ENCODE measurements at places on chromosomes 3 and 15. TPM values are rescaled to one million over a fixed set of nuclear protein-coding genes. Genes with fewer than 3 reads are reported as not detected.
A peak's percentile ranks its signal among the peaks of the same experiment; 100 is the strongest.

Gene TAGLN3
- polyA plus RNA-seq = 0.19 TPM

Gene RASL12
- not detected for polyA plus RNA-seq

Gene TM4SF18
- polyA plus RNA-seq = not detected

Gene C3orf22
- not detected for polyA plus RNA-seq

Gene SCAMP5
- polyA plus RNA-seq = 2.0 TPM

- H3K27ac ChIP-seq = no peak overlapping the region
- H3K4me1 ChIP-seq = no peaks in the 10 kb centered on the region
- H3K4me3 ChIP-seq = no peak overlapping the region
- DNase-seq = no peak
Measured at GRCh38 chr3:108453565-108453964, 56.8 kb downstream of the MYH15 start.

DNA sequence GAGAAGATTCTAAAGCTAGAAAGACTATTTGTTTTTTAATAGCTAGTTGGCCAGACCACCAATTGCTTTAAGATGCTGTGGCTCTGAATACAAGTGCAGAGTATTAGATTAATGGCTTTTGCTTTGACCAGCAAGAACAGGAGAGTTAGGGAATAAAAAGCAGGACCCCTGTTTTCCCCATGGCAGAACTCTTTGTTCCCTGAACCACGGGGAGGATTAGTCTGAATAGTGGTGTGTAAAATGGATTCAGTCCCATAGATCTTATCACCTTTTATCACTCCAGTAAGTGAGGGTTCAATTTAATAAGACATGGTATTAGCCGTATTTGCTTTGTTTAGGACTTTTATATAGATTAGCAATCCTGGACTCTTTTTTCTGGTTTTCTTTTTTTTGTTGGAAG lies 562.6 kb upstream of the DPPA4 start:
- H3K36me3 ChIP-seq = no peaks in the 10 kb centered on the region
- no peak overlapping the region for H3K27ac ChIP-seq
- H3K4me1 ChIP-seq = no peaks in the 10 kb centered on the region

GRCh38 chr3:10495003-10495402 lies 10.4 kb downstream of the ATP2B2 start:
- H3K36me3 ChIP-seq = no peaks in the 10 kb centered on the region
- H3K27ac ChIP-seq = no peak overlapping the region
- DNase-seq = no peak
- H3K4me3 ChIP-seq = no peak overlapping the region
- no peaks in the 10 kb centered on the region for H3K27me3 ChIP-seq
- no peaks in the 10 kb centered on the region for H3K4me1 ChIP-seq

GRCh38 chr15:87877114-87877810 lies 379.3 kb downstream of the NTRK3 start:
- no peaks in the 10 kb centered on the region for H3K36me3 ChIP-seq
- H3K27ac ChIP-seq = no peak overlapping the region
- no peak for DNase-seq
- H3K27me3 ChIP-seq = no peaks in the 10 kb centered on the region
- no peaks in the 10 kb centered on the region for H3K4me1 ChIP-seq

DNA sequence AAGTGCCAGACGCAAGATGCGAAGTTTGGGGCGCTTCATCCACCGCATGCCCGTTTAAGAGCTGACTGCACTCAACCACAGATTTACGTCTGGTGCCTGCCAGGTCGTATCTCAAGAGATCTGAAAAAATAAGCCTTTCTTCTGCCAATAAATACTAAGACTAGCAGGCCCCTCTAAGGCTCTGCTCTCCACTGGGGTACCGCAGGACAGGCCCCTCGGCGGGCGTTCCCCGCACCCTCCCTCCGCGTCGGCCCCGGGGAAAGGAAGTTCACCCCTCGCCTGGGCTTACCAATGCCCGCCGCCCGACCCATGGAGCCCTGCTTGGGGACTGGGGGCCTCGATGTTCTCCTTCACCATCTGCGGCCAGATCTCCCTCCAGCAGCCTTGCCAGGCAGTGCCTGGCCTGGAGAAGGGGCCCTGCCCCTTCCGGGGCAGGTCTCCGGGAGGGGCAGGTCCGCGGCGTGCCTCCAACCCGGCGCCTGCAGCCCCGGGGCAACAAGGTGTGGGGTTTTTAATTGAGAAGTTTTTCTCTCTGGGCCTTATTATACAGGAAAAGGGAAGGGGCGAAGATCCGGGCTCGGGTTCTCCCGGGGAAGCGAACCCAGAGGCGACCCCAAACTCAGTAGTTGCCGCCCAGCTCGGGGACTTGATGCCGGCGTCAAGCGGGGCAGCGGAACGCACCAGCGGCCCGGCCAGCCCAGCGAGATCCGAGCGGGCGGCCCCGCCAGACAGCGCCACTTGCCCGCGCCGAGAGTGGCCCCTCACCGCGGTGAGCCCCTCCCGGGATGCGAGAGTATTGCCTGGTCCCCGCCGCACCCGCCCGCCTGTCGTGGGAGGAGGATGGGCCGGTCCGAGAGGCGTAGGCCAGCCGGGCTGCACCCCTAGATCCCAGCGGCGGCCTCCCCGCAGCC lies 735 bp downstream of the GOLGA8B start:
- peak overlapping the region; percentile 79 for H3K27ac ChIP-seq
- H3K27me3 ChIP-seq = no peaks in the 10 kb centered on the region
- peaks cover 3% of the 10 kb centered on the region for H3K4me1 ChIP-seq

DNA sequence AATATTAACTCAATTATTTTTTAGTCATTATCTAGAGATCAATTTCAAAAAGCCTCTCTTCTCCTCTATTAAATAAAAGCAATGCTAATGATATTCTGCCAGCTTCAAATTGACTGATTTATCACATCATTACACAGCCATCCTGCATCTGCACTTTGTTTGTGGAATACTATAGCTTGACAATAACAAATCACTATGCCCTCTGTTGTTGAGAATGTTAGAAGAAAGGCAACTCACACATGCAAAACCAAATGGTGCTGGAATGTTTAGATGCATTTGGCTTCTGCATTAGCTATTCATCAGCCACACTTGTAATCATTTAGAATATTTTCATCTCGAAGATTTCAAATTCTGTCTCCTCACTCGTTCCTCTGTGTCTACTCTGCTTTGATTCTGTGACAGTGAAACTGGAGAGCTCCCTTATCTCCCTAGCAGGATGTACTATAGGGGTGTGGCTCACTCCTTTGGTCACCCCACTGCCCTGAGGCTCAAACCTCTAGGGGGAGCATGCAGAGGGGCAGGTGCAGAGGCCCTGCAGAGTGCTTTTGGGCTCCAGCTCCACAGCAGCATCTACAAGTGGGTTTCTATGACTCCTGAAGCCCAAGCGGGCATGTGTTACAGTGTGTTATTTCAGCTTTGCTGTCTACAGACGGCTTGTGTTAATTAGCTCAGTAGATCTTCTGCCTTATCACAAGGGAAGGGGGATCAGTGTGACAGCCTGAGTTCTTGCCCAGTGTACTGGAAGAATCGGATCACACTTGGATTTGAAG lies 454.1 kb upstream of the BCHE start:
- H3K27ac ChIP-seq = no peak overlapping the region
- DNase-seq = no peak

DNA sequence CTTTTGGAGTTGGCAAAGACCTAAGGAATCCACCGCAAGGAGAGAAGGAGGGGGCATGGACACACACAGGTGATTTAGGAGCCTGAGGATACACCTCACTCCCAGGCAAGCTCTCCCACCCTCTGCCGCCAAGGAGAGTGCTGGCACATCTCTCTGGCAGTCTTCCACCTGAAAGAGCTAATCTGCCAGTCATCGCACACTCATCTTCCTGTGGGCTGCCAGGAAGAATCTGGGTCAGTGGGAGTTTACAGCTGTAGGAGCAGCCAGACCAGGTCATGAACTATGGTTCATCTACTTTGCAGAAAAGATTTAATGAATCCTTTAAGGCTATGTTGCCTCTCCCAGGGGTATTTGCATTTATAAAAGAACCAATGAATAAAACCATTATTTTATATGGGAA lies 170.6 kb upstream of the TSC22D2 start:
- H3K27me3 ChIP-seq = peaks cover 1% of the 10 kb centered on the region
- DNase-seq = no peak
- no peaks in the 10 kb centered on the region for H3K4me1 ChIP-seq
- no peak overlapping the region for H3K27ac ChIP-seq
- no peak overlapping the region for H3K4me3 ChIP-seq

GRCh38 chr3:36707623-36708409 lies 56.5 kb downstream of the DCLK3 start:
- H3K27ac ChIP-seq = no peak overlapping the region
- no peak for DNase-seq
- no peaks in the 10 kb centered on the region for H3K4me1 ChIP-seq
- no peak overlapping the region for H3K4me3 ChIP-seq
- H3K27me3 ChIP-seq = 0 out of 2 replicates have a peak, but pooled peaks cover 2% of the 10 kb centered on the region

DNA sequence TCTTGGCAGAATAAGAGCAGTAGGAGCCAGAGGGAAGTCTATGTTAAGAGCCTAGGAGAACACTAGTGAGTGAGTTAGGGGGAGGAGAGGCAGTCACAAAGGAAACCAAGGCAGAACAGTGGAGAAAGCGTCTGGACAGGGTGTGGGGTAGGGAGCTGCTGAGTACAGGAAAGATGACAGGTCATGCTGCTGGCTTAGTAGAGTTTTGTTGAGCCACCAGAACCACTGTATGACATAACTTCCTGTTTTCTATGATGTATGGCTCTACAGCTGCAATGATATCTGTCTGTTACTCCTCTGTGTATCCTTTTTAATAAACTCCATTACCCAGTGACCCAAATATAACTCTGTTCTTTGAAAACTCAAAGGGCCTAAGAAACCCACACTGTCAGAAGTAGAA lies 10.6 kb upstream of the STT3B start:
- no peaks in the 10 kb centered on the region for H3K4me1 ChIP-seq
- no peaks in the 10 kb centered on the region for H3K27me3 ChIP-seq
- no peak overlapping the region for H3K27ac ChIP-seq
- H3K4me3 ChIP-seq = no peak overlapping the region
- H3K36me3 ChIP-seq = no peaks in the 10 kb centered on the region

GRCh38 chr3:64514889-64515288 lies 172.9 kb downstream of the ADAMTS9 start:
- H3K27ac ChIP-seq = no peak overlapping the region
- no peak for DNase-seq
- H3K27me3 ChIP-seq = no peaks in the 10 kb centered on the region

- no peaks in the 10 kb centered on the region for H3K27me3 ChIP-seq
- no peak overlapping the region for H3K4me3 ChIP-seq
- H3K36me3 ChIP-seq = no peaks in the 10 kb centered on the region
- H3K27ac ChIP-seq = no peak overlapping the region
- H3K4me1 ChIP-seq = no peaks in the 10 kb centered on the region
- no peak for DNase-seq
Measured at GRCh38 chr15:47506329-47507100, 210.8 kb upstream of the SEMA6D start.

DNA sequence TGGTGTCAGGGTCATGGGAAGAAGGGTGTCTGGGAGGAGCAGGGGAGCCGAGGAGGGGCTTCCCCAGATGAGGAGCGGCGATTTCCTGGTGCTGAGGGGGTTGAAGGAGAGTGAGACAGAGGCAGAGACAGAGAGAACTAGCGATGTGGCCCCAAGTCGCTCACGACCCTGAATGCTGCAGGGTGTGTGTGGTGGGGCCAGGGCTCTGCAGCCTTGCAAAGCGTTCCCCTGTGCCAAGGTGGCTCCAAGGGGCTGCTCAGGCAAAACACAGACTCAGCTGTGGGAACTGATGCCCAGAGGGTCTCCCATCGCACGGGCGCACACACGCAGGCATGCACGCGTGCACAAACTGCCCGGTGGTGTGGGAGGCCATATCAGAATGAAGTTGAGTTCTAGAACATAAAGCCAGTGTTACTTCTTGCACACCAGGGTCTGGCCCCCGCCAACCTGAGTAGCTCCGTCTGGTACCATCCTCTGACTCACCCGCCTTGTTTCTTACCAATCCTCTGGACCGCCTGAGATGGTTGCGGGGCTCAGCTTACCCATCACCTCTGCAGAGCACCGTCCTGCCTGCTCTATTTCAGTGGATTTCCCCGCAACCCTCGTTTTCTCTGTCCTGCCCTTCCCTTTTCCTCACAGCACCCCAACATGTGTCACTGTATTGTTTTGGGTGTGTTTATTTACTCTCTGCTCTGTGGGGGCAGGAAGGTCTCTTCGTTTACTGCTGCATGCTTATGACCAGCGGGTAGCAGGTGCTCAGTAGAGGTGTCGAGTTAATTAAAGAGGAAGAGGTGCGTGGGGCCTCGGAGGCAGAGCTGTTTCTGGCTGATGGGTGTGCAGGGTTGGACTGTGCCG lies 4.5 kb downstream of the MELTF start:
- H3K27me3 ChIP-seq = no peaks in the 10 kb centered on the region
- no peak overlapping the region for H3K27ac ChIP-seq
- no peak for DNase-seq
- no peak overlapping the region for H3K4me3 ChIP-seq
- H3K36me3 ChIP-seq = no peaks in the 10 kb centered on the region

- no peaks in the 10 kb centered on the region for H3K4me1 ChIP-seq
- H3K27me3 ChIP-seq = no peaks in the 10 kb centered on the region
- DNase-seq = no peak
- peaks cover 36% of the 10 kb centered on the region for H3K36me3 ChIP-seq
- no peak overlapping the region for H3K27ac ChIP-seq
Measured at GRCh38 chr15:72197041-72197459, 537 bp downstream of the GRAMD2A start.

- no peaks in the 10 kb centered on the region for H3K36me3 ChIP-seq
- H3K27me3 ChIP-seq = no peaks in the 10 kb centered on the region
- no peak for DNase-seq
- no peak overlapping the region for H3K4me3 ChIP-seq
Measured at GRCh38 chr3:114120211-114120610, 58.6 kb downstream of the DRD3 start.

DNA sequence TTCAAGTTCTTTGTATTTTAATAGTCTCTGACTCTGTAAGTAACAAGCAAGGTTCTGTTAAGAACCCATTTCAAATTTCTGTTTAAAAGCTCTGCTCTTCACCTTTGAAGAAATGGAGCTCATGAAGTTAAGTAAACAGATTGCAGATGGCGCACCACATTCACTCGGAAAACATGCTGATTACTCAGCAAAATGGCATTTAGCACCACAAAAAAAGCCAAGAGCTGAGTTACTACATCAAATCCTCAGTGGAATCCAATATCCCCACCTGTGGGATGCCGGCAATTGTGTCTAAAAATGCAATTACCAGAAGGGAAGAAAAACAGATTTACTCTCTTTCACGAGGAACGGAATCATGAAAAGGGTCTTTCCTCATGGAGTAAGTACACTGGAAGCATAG lies 758.0 kb downstream of the NTRK3 start:
- H3K4me1 ChIP-seq = no peaks in the 10 kb centered on the region
- no peaks in the 10 kb centered on the region for H3K36me3 ChIP-seq
- no peak overlapping the region for H3K4me3 ChIP-seq

- no peak overlapping the region for H3K27ac ChIP-seq
- no peaks in the 10 kb centered on the region for H3K36me3 ChIP-seq
- H3K27me3 ChIP-seq = no peaks in the 10 kb centered on the region
- no peak for DNase-seq
- H3K4me1 ChIP-seq = no peaks in the 10 kb centered on the region
Measured at GRCh38 chr3:187721055-187721454, 18.7 kb upstream of the RTP2 start.

DNA sequence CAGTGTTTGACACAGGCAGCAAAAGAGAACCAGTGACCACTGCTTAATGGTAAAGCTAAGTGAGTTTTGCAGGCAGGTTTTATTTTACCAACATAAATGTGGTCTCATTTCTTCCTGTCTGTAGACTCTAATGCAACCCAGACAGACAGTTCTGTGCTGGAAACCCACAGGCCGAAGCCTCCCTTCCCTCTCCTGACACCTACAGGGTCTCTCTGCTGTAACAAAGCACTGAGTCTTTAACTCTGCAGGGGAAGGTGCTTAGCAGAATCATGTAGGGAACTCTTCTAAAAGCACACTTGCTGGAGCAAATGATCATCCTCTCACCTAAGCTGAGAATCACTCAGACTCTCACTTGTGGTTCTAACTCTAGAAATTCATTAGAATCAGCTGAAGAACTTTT lies 200.3 kb downstream of the KBTBD8 start:
- no peak overlapping the region for H3K27ac ChIP-seq
- H3K4me1 ChIP-seq = no peaks in the 10 kb centered on the region
- H3K4me3 ChIP-seq = no peak overlapping the region
- DNase-seq = no peak
- no peaks in the 10 kb centered on the region for H3K27me3 ChIP-seq

Data from GM12878 (cell line).